MCF 10A (cell line): ENCODE measurements at places on chromosomes 13 and 19.

GRCh38 chr13:99941086-99941485 is 30.5 kb downstream of the ZIC5 start:
- no peak for DNase-seq

- no peak for DNase-seq
These were observed 77.9 kb upstream of the KL start for GRCh38 chr13:32938314-32938713.

DNA sequence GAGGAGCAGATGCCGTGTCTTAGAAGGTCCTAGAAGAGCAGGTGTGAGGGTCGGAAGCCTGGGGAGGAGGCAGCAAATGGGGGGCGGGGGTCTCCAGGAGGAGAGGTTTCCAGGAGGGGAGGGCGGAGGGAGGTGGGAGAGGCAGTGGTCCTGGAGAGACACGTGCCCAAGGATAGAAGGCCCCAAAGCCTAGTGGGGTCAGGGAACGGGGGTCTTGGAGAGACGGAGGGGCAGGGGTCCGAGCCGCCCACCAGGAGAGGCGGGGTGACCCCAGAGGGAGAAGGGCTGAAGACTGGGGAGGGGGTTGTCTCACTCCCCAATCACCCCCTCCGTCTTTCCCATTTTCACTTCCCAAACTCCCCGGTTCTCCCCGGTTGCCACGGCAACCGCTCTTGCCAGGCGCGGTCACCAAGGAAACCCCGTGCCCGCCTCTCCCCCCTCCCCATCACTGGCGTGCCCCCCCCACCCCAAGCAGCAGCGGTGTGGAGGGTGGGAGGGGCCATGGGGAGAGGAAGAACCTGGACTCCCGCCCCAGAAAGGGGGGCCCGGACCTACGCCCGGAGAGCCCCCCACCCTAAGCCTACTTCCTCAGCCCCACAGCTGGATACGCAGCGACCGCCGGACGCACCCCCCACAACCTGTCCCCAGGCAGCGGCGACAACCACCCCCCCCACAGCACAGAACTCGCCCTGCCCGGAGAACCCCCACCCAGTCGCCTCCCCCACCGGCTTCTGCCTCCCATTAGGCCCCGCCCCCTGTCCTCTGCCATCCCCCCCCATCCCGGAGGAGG is 988 bp downstream of the LRRC4B start:
- DNase-seq = no peak

DNA sequence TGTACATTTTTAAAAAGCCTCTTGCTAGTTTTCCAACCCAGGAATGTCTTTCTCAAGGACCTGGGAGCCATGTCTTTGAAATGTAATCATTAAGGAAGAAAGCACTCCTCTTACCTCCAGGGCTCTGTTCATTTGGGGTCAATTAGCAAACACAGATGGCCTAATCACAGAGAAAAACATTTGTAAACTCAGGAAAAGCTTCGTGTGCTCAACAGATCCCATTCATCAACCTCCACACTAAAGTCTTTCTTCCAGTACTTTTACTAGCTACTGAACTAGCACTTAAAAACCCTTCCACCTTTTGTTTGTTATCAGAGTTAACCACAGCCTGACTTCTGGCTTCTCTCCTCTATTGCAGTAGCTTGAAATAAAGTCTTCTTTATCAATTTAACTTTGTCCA is 441.4 kb downstream of the PCDH20 start:
- DNase-seq = no peak

- peak; percentile 60 for DNase-seq
These were observed 2.3 kb downstream of the ZNF714 start for GRCh38 chr19:21084343-21084742.

DNA sequence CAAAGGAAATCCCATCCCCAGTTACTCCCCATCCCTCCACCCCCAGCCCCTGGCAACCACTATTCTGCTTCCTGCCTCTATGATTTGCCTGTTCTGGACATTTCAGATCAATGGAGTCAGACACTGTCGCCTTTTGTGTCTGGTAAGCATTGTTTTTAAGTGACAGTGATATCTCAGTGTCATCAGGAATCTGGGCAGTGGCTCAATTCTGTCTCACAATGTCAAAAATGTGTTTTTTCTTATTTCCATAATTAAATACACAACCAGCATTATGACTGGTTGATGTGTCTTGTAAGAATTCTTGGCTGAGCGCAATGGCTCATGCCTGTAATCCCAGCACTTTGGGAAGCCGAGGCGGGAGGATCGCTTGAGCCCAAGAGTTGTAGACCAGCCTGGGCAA is 20.2 kb upstream of the PGLS start:
- no peak for DNase-seq

DNA sequence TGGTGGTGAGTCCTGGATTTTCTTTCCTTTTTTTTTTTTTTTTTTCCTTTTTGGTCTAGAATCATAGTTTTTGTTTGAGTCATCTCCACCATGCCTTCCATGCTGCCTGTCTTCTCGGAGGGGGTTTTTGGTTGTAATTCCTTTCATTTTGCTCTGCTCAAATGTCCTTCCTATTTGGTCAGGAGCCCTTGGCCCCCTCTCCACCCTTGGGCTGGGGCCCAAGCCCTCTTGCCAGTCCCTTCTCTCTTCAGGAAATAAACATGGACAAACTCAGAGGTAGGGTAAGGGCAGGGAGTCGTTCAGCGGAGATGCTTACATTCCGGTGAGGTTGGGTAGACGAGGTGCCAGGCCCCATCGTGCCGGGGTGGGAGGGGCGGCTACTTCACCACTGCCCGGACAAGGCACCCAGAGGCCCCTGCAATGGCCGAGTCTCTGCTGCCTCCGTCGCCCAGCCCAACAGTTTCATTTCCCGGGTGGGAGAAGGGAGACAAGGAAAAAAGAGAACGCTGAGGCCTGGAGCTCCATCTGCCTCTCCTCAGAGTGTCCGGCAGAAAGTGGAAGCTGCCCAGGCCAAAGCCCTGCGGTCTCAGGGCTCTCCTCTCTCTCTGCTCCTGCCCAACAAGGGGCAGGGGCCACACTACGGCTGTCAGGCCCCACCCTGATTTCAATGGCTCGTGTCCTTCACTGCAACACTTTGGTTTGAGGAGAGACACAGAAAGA is 12.7 kb downstream of the ZNF574 start:
- DNase-seq = no peak

- no peak for DNase-seq
These were observed 559 bp downstream of the POLR2E start for GRCh38 chr19:1094655-1094977.

GRCh38 chr19:33273881-33274662 is 28.3 kb downstream of the CEBPA start:
- peak; percentile 72 for DNase-seq

- no peak for DNase-seq
These were observed 141.3 kb upstream of the HTR2A start for GRCh38 chr13:47038188-47038587.

DNA sequence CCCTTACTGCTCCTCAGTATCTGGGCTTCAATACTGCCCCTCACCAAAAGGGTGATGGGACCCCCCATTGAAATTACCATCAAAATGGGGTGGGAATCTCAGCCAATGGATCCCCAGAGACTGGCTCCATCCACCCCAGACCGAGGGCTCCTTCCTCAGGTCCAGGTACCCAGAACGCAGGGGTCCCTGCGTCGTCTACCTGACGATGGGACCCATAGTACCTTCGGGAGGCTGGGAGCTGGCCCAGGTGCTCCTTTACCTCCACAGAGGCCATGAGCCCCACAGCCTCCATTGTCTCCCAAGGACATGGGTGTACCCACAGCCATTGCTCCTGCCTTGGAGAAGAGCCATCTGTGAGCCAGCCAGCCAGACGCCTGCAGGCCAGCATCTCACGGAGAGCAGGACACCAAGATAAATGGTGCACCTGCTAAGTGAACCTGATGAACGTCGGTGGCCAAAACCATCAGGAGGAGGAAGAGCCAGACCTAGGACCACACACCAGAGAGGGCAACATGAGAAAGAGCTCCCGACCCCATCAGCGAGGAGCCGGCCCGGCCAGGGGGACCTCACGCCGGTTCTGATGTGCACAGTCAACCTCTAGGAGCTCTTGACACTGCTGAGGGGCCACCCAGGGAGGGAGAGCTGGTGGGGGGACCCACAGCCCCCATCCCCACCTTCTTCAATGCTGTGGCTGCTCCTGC is 156.8 kb upstream of the SOX1 start:
- DNase-seq = no peak

- no peak for DNase-seq
These were observed 1.2 kb downstream of the MED26 start for GRCh38 chr19:16626796-16627192.

DNA sequence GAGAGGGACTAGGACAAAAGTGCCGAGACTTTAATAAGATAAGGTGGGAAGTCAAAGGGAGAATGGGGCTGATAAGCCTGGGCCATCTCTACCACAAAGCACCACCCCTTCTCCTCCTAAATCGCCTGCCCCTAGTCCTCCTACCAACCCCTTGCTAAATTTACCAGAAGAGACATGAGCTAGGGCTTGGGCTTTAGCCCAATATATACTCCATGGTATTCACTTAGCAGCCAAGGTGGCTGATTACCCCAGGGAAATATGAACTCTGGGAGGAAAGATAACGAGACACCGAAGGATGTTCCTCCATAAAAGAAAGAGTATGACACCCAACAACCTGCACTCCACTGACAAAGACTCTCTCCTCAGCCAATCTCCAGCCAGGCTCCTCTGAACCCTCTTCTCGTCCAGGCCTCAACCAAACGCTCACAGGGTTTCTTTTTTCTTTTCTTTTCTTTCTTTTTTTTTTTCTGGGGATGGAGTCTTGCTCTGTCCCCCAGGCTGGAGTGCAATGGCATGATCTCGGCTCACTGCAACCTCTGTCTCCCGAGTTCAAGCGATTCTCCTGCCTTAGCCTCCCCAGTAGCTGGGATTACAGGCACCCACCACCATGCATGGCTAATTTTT is 610.2 kb downstream of the UQCRFS1 start:
- no peak for DNase-seq

DNA sequence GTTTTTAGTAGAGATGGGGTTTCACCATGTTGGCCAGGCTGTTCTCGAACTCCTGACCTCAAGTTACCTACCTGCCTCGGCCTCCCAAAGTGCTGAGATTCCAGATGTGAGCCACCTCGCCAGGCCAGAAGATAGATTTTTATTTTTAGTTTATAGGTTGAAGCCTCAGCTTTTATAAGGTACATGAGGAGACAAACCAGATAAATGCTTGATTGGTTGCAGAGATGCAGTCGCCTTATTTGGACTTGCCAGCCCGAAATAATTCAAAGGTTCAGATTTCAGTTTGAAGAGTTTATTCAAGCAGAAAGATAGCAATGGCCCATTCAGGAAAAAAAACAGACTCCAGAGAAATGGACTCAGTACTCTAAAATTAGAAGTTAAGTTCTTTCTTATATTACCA is 3.1 kb downstream of the ZNF69 start:
- no peak for DNase-seq

- no peak for DNase-seq
These were observed 92.6 kb upstream of the PEG3 start for GRCh38 chr19:56933014-56933705.

- no peak for DNase-seq
These were observed 1.6 kb upstream of the POU4F1 start for GRCh38 chr13:78604782-78605611.

DNA sequence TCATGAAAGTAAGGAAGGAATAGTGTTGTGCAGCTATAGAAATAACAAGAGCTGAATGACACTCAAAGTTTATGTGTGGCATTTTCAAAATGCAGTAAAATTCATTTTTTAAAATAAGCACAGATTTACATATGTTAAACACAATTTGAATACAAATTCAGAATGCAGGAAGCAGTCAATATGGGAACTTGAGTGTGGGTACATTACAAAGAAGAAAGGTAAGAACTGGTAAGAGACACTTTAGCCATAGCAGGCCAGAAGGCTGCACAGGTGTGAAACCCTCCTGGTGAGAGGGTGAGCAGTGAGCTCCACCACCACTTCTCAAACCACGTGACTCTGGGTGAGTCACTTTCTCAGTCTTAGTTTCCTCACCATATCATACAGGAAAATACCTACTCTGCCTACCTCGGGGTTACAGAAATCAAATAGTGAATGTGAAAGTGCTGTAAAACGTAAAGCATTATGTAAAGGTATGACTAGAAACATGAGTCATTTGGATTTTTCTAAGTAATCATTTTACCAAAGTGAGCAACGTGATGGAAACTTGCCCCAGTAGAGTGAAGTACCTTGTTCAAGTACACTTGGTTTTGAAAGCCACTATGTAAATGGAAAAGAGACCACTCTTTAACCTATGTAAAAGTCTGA is 40.5 kb downstream of the USP12 start:
- peak; percentile 90 for DNase-seq

- peak; percentile 83 for DNase-seq
These were observed 616.4 kb downstream of the EFNB2 start for GRCh38 chr13:105918842-105919741.

DNA sequence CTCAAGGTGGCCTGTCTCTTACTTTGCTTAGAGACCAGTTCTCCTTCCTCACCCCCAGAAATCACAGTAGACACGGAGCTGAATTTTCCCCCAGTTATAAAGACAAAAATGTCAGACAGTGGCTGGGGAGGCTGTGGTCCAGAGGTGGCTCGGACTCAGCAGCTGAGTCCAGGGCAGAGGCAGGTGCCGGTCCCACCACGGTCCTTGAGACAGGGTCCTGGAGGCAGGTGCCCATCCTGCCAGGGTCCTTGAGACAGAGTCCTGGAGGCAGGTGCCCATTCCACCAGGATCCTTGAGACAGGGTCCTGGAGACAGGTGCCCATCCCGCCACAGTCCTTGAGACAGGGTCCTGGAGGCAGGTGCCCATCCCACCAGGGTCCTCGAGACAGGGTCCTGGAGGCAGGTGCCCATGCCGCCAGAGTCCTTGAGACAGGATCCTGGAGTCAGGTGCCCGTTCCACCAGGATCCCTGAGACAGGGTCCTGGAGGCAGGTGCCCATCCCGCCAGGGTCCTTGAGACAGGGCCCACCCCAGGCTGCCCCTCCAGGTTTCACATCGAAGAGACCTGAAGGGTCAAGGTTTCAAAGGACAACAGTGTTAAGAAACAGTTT is 23.1 kb downstream of the PEPD start:
- no peak for DNase-seq

DNA sequence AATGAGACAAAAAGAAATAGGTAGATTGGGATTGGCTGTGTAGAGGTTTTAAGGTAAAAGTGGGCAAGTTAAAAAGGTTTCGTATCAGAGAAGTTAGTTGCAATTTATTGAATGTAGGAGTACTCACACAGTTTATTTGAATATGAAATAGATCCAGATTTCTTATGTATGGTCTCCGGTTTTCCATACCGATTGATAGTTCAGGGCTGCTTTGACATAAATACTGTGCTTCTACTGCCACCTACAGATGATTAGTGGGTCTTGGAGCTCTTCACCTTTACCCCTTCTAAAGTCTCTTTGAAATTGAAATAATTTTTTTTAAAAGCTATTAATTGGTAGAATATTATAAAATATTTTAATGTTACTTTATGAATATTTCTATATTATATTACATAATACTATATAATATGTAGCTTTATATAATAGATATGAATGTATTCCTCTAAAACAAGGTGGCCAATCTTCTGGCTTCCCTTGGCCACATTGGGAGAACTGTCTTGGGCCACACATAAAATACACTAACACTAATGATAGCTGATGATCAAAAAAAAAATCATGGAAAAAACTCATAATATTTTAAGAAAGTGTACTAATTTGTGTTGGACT is 7.7 kb upstream of the GPR18 start:
- peak; percentile 60 for DNase-seq
